Activated naive CD4-positive, alpha-beta T cell (primary cell): ENCODE measurements at places on chromosomes 6 and 20.

GRCh38 chr20:16801919-16802651 lies 53.9 kb downstream of the OTOR start:
- DNase-seq, result no peak

- DNase-seq, result no peak
These were observed 1.4 kb downstream of the CDK5RAP1 start for GRCh38 chr20:33399924-33400323.

- no peak for DNase-seq
These were observed 286.7 kb upstream of the SPTLC3 start for GRCh38 chr20:12722091-12722490.

- no peak for DNase-seq
These were observed 72.7 kb downstream of the FAXC start for GRCh38 chr6:99276747-99277146.

DNA sequence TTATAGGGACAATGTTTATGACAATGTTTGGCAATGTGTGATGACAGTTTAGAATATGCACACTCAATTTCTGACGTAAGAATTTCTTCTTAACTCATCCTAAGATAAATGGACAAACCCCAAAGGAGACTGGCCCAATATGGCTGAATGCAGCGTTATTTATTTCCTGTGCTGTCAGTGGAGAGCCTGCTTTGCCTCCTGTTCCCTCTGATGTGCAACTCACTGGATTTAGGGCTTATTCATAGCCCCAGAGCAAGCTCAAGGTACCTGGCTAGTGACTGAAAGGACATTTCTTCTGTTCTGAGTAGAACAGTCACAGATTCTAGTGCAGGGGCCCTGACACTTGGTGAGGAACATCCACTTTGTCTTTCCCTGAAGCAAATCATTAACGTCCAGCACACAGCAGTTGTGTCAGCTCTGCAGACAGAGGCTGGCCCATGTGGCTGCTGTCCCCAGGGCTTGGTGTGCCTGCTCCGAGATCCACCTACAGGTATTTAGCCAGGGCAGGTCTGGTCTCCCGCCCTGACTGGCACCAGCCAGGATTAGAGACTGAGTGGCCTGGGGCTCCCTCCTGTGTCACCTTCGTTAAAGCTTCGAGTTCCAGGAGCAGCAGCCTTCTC lies 64.8 kb downstream of the FARS2 start:
- no peak for DNase-seq

DNA sequence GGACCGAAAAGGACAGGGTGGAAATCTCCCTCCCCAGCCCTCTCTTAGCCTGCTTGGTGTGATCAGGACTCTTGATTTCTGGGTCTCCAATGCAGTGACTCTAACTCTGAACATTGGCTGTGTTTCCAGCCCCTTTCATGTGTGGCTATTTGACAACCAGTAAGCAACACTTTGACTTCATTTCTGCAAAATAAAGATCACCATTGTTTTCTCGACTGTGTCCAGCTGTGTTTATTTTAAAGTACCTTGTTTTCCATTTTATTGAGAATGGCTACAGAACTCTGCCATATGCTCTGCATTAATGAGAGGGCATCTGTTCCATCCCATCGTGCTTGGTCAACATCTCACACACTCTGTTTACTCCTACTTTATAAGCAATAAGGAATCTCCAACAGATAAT lies 60.9 kb upstream of the TAGAP start:
- DNase-seq, result no peak

GRCh38 chr6:138815221-138815620 lies 19.3 kb downstream of the ECT2L start:
- DNase-seq, result no peak

- no peak for DNase-seq
These were observed 268.4 kb upstream of the IRAK1BP1 start for GRCh38 chr6:78598966-78599365.

- no peak for DNase-seq
These were observed 52.6 kb downstream of the TRPC4AP start for GRCh38 chr20:35039846-35040489.

- no peak for DNase-seq
These were observed 53.0 kb upstream of the ZNF337 start for GRCh38 chr20:25749649-25750048.

GRCh38 chr6:34560366-34561226 lies 4.5 kb upstream of the SPDEF start:
- DNase-seq, result no peak
